Mucosa of descending colon (tissue), 3 donors: ENCODE measurements at places on chromosomes 2 and 18.

DNA sequence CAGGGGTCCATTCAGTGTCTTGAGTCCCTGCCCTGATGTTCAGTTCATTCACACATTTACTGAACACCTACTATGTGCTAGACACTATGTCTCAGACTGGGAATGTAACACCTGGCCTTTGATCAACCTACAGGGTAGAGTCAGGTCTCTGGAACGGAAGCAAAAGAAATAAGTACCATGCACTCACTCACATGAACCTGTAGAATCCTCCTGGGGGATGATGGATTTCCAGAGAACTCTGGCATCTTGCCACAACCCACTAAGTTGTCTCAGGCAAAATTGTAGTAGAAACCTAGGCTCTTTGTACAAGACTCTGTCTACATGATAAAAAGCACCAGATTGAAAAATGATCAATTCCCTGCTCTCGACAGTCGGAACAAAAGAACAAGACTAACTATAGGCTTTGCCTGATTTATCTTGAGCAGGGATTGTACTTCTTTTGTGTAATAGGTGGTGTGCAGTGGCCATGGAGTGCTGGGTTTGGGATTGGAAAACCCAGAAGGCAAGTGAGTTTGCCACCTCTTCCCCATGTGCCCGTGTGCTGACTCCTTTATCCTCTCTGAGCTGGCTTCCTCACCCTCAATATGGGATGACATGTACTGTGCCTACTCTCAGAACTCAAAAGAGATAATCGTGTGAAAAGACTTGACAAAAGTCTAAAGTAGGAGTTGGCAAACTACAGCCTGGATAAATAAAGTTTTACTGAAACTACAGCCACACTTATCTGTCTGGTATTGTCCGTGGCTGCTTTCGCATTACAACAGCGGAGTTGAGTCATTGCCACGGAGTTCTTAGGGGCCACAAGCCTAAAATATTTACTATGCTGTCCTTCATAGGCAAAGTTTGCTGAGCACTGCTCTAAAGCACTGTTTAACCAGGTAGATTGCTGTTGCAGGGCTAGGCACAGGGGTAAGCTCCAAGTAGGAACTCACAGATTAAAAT lies 4.4 kb downstream of the CAPN14 start:
- no peak for DNase-seq

- DNase-seq: no peak
Measured at GRCh38 chr18:23778828-23779227, 89.6 kb downstream of the LAMA3 start.

DNA sequence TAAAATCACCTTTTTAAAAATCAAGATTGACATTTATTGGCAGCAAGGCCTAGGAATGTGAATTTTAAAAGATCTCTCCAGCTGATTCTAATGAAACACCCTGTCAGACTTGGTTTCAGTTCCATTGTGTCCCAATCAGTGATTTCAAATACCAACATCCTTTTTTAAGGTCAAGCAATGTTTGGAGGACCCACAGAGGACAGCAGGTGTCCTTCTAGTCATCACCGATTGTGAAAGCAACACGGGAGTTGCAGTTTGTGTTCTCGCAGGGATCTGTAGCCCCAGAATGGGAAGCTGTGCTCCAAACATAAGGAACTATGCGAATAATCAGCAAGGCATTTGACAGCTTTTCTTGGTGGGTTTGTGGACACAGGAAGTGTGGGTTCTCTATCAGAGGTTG lies 4.5 kb upstream of the KIDINS220 start:
- no peak for DNase-seq

DNA sequence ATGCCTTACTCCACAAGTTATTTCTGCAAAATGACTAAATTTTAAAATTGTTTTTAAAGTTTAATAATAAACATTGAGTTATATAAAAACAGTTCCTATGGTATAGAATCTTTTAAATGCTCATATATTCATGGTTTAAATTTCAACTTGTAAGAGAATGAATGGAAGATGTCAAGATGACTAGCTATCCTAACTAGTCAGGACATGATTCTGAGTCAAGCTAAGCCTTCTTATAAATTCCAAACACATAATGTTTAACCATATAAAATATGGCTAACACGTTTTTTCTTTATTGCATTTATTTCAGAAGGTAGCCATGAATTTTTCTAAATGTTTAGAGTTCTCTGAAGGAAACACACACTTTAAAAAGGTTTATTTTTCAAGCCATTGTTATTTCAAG lies 320.4 kb downstream of the CBLN2 start:
- DNase-seq: no peak

GRCh38 chr18:50509012-50509411 lies 50.9 kb upstream of the MAPK4 start:
- no peak for DNase-seq

DNA sequence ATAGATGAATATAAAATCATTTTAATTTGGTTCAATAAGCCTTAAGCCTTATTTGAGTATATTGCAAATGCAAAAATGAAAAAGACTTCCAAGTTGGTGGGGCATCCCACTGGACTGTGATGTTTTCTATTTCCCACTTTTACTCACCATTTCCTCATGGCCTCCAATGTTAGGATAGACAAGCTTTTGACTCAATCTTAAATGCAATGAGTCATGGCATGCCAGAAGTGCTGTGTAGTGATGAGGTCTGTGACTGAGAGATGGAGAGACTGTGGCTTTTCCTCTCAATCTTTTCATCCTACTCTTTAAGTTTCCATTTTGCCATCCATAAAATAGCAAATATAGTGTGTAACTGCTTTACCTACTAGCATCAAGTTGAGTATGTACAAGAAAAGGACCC lies 1401.2 kb upstream of the CELF4 start:
- no peak for DNase-seq

DNA sequence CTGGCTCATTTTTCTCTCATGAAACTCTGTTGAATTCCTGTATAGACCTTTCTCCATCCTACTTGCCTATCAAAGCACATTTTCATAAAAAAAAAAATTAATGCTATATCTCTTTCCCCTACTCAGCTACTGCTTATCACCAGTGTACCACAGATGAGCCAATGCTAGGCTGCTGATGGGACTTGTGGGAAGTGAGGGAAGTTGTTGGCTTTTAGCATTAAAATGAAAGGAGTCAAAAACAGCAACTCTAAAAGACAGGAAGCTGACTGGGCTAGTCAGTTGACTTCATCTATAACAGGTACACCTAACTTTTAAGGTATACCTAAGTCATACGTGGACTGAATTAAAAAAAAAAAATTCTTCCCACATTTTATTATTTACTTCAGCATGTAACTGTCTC lies 102.1 kb downstream of the FAM117B start:
- DNase-seq: no peak

DNA sequence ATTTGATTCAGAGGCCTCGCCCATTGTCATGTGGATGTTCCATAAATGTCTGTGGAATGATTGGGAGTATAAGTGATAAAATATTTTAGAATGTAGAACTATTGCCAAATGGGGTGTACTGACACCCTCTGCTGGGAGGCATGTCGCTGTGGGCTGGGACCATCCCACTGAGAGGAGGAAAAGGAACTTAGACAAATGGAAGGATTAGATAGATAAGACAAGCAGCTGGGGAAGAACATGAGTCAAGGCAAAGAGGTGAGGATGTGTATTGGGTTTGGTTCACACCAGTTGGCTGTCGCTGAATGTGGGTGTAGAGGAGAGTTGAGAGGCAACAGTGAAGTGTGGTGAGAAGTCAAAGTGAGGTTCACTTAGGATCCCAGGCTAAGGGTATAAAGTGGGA lies 4.0 kb downstream of the C2orf74 start:
- DNase-seq: no peak

DNA sequence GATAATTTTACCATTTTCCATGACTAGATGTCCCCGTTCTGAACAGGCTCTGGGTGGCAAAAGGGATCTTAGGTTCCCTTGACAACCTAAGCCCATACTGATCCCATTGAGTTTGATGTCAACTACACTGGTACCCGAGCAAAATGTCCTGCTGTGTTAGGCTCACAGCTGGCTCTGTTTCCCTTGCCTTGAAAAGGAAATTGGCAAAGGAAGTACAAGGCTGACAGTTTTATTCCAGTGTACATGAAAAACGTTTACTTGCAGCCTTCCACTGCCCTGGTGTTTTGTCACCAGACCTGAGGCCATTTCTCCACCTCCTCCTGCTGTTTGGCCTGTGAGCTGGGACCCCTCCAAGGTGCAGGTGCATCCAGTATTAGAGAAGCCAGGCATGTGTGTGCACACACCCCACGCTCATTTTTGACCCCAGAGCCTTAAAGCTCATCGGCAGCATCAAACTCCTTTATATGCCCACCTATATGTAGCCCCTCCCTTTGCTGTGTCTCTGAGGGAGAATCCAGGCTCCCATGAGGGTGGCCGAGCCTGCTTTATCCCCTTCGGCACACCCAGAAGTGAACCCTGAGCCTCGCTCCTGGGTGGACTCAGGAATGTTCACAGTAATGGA lies 171.3 kb downstream of the NDUFA10 start:
- DNase-seq: no peak

DNA sequence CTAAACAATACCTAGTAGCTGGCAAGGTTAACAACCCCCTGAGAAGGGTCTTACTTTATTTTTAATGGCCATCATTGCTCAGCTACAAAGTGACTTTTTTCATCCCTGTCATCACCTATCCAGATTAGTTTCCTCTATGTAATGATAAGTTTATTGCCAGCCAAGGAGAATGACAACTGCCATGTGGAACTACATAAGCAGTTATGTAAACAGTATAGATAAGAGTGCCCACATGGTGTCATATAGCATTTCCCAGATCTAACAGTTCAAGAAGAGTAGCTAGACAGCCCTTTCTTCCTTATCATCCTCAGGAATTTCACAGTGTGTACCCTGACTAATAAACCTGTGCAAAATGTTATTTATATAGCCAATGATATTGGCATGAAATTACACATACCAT lies 240.2 kb upstream of the PIK3C3 start:
- no peak for DNase-seq

- no peak for DNase-seq
Measured at GRCh38 chr2:213086571-213086970, 64.8 kb downstream of the IKZF2 start.
